Activated CD4-positive, alpha-beta T cell treated with anti-CD3 and anti-CD28 coated beads, Interleukin-2, amount 10 ng/mL, durations not matched to agents 7 days and 5 days (primary cell): ENCODE measurements at places on chromosomes 2 and 18. TPM values are rescaled to one million over a fixed set of nuclear protein-coding genes. Genes with fewer than 3 reads are reported as not detected.

DNA sequence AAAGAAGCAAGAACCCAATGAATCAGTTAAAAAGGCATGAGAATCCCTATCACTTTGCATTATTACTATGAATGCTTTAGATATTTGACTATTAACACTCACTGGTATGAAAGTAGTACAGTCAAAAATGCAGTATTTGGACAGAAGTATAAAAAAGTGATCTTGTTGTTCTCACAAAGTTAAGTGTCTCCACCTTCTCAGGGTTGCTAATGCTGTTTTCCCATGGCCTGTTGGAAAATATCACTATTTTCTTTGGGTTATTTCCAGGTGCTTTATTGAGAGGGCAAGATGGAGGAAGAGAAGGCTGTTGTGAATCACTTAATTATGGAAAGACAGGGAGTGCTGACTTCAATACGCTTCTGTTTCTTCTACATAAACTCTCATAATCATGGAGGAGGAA lies 13.6 kb upstream of the CREB1 start:
- H3K27me3 ChIP-seq, result peaks cover 3% of the 10 kb centered on the region
- H3K4me3 ChIP-seq, result no peak overlapping the region
- peaks cover 20% of the 10 kb centered on the region for H3K4me1 ChIP-seq
- no peak overlapping the region for H3K27ac ChIP-seq

- peaks cover 6% of the 10 kb centered on the region for H3K27me3 ChIP-seq
- H3K27ac ChIP-seq, result peak overlapping the region; percentile 22
- peak; percentile 15 for DNase-seq
- peaks cover 15% of the 10 kb centered on the region for H3K4me1 ChIP-seq
These were observed 2.9 kb downstream of the CHRND start for GRCh38 chr2:232528746-232529460.

GRCh38 chr2:26590980-26591618 lies 50.1 kb downstream of the CIB4 start:
- H3K4me1 ChIP-seq, result peaks cover 5% of the 10 kb centered on the region
- peaks cover 33% of the 10 kb centered on the region for H3K27me3 ChIP-seq
- H3K27ac ChIP-seq, result no peak overlapping the region

DNA sequence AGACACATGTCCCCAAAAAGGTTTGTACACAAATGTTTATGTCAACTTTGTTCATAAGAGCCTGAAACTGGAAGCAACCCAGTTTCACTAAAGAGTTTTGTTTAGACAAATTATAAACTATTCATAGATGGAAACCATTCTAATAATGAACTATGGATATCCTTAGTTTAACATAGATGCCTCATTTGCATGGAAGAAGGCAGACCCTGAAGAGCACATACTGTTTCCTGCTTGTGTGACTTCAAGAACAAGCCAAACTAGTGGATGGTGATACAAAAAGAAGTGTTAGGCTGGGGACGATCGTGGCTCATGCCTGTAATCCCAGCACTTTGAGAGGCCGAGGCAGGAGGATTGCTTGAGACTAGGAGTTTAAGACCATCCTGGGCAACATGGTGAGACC lies 48.1 kb downstream of the ACOXL start:
- H3K27ac ChIP-seq, result no peak overlapping the region
- H3K4me1 ChIP-seq, result no peaks in the 10 kb centered on the region
- no peaks in the 10 kb centered on the region for H3K36me3 ChIP-seq
- DNase-seq, result no peak
- no peak overlapping the region for H3K4me3 ChIP-seq

DNA sequence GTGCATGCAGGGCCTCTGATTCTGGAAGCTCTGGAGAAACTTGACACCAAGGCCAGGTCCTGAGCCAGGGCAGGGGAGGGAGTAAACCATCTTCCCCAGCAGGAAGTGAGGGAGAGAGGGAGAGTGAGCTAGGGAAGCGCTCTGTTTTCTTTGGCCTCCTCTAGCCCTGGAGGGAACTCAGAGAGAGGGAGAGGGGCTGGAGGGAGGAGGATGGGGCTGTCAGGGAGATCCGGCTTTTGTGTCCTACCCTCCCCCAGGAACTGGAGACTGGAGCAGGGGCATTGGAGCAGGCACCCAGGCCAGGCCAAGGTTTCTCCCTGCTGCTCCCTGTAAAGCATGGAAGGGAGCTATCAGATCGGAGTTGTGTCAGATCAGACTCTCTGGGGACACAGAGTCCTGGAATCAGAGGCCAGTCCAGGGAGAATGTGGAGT lies 22.7 kb upstream of the PKDCC start:
- no peak overlapping the region for H3K27ac ChIP-seq
- H3K4me1 ChIP-seq, result no peaks in the 10 kb centered on the region
- peaks cover 18% of the 10 kb centered on the region for H3K27me3 ChIP-seq
- H3K36me3 ChIP-seq, result no peaks in the 10 kb centered on the region
- DNase-seq, result no peak

DNA sequence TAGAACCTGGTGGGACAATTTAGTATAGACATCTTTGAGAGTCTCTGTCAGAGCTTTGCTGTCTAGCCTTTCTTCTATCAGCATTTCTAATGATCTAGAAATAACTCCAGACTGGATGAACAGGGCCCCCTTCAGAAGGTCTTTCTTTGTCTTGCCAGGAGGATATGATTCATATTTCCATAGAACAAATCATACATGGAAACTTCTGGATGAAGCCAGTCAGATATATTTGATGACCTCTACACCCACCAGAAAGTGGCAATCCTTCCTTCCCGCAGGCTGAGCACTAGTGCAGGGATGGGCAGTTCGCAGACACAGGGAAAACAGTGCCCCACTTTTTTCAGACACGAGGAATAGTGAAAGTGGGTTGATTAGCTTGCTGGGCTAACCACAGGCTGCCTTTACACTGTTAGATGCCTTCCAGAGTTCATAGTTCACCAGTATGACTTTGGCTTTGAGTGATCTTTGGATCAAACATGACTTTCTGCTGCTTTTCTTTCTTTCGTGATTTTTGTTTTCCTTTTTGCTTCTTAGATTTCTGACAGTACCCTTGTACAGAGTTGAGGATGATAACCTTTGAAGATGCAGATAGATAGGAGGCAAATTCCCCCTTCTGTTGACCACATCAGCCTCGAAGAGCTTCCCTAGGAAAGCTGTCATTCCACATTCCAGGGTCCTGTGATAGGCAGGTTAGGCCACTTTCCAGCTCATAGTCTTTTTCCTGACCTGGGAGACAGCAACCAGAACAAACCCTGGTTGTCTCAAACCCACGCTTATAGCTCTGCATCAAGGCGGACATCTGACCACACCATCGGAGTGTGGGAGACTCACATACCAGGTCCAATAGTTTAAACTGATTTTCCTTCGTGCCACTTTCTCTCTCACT lies 237.0 kb downstream of the ZNF407 start:
- no peaks in the 10 kb centered on the region for H3K27me3 ChIP-seq
- peaks cover 19% of the 10 kb centered on the region for H3K4me1 ChIP-seq
- H3K27ac ChIP-seq, result no peak overlapping the region
- no peak overlapping the region for H3K4me3 ChIP-seq
- H3K36me3 ChIP-seq, result peaks cover 2% of the 10 kb centered on the region
- DNase-seq, result no peak

- peaks cover 49% of the 10 kb centered on the region for H3K27me3 ChIP-seq
- H3K4me1 ChIP-seq, result peaks cover 9% of the 10 kb centered on the region
- H3K27ac ChIP-seq, result no peak overlapping the region
- no peaks in the 10 kb centered on the region for H3K36me3 ChIP-seq
- no peak overlapping the region for H3K4me3 ChIP-seq
- no peak for DNase-seq
These were observed 3.7 kb upstream of the MTCL1 start for GRCh38 chr18:8701546-8702118.

DNA sequence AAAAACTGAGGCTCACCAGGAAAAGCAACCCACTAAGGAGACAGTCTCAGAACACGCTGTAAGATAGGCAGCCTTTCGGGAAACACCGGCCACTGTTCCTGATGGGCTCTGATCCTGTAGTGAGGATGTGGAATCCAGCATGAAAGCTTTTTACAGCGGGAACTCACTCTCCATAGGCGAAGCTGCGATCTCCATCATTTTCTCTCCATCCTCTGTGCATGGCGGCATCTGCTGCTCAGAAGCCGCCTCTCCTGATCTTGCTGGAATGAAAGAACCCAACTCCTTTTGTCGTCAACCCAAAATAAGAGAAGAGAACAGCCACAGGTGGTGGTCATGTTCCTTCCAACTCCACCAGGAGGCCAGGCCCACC lies 49.9 kb downstream of the TMEM18 start:
- H3K36me3 ChIP-seq, result no peaks in the 10 kb centered on the region
- H3K27me3 ChIP-seq, result peaks cover 2% of the 10 kb centered on the region
- no peaks in the 10 kb centered on the region for H3K4me1 ChIP-seq
- H3K27ac ChIP-seq, result no peak overlapping the region
- DNase-seq, result no peak

GRCh38 chr2:157244691-157245090 lies 12.8 kb upstream of the GALNT5 start:
- no peak overlapping the region for H3K4me3 ChIP-seq
- H3K4me1 ChIP-seq, result peaks cover 10% of the 10 kb centered on the region
- DNase-seq, result no peak
- H3K36me3 ChIP-seq, result no peaks in the 10 kb centered on the region

DNA sequence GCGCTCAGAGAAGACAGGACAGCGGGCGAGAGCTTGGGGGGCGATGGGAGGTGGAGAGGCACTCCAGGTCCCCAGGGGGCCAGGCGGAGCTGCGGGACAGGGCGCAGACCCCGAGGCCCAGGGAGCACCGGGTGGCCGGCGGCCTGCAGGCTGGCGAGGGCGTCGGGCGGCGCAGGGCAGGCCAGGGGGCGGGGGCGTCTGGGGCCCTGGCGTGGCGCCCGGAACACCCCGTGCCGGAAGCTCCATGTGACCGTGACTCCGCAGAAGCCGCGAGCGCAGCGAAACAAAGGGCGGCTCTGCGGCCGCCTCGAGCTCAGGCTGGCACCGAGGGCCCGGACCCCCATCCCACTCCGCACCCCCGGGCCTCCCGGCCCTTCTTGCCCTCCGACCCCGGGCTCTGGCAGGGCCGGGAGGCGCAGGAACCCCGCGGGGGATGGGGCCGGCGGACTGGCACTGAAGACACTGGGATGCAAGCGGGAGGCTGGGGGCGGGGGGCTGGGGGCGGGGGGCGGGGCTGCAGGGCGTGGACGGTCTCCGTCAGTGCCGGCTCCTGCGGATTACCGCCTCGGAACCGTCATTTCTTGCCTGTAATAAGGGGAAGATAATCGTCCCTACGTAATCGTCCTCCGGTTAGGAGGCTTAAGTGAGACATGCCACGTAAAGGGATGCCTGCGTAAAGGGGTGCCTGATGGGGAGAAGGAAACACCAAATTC lies 19.1 kb downstream of the SH2D6 start:
- peak overlapping the region; percentile 95 for H3K27ac ChIP-seq
- peak overlapping the region; percentile 73 for H3K4me3 ChIP-seq
- H3K4me1 ChIP-seq, result peaks cover 49% of the 10 kb centered on the region
- no peaks in the 10 kb centered on the region for H3K36me3 ChIP-seq
- DNase-seq, result peak; percentile 69

GRCh38 chr2:19312949-19313348 lies 45.5 kb downstream of the OSR1 start:
- no peaks in the 10 kb centered on the region for H3K4me1 ChIP-seq
- no peak overlapping the region for H3K4me3 ChIP-seq
- no peaks in the 10 kb centered on the region for H3K36me3 ChIP-seq
- no peak for DNase-seq
- no peaks in the 10 kb centered on the region for H3K27me3 ChIP-seq

- no peak for DNase-seq
- peaks cover 6% of the 10 kb centered on the region for H3K36me3 ChIP-seq
- H3K27me3 ChIP-seq, result no peaks in the 10 kb centered on the region
These were observed 209.6 kb upstream of the SLC39A10 start for GRCh38 chr2:195447323-195447975.

DNA sequence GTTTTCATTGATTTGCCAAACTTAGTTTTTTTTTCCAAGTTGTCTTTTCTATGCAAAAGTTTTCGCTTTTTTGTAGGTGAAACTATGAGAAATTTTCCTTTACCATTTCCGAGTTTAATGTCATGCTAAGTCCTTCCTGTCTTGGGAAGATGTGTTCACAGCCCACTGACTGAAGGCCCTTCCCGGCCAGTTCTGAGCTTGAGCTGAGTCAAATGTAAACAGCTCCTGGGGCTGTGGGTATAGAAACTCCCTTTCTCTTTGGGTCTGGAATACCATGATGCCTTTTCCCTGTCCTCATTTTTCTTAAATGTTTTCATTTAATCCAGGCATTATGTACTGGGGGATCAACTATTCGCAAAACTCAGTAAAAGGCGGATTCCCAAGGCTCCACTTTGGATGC lies 69.8 kb upstream of the IL1R1 start:
- no peaks in the 10 kb centered on the region for H3K27me3 ChIP-seq
- peak overlapping the region; percentile 47 for H3K27ac ChIP-seq

DNA sequence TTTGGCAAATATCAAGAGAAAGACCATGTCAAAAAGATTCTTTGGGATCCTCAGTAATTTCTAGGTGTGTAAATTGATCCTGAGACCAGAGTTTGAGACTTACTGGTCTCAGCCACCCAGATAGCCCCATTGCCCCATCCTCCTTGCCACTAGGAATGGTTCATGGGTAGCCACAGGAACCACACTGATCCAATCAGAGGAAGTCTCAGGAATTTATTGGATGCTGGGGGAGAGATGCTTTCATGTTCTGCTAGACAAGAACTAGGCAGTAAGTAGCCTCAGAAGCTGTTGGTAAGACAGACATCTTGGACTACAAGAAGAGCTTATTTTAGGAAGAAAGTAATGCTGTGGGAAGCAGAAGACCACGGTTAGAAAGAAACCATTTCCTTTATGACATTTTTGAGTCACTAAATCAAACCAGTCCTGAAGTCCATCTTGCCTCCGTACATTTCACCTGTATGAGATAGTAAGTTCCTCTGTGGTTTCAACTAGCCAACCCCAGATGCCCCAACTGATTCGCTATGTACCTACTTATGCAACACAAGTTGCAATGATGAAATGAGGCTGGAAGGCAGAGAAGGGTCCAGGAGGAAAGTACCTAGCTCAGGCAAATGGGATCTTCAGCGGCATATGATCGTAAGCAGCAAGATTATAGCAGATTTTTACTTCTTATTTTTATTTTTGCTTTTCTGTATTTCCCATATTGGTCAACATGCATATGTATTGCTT lies 3.6 kb upstream of the ST3GAL5 start:
- H3K27me3 ChIP-seq, result no peaks in the 10 kb centered on the region
- H3K4me1 ChIP-seq, result peaks cover 45% of the 10 kb centered on the region
- no peak overlapping the region for H3K4me3 ChIP-seq

DNA sequence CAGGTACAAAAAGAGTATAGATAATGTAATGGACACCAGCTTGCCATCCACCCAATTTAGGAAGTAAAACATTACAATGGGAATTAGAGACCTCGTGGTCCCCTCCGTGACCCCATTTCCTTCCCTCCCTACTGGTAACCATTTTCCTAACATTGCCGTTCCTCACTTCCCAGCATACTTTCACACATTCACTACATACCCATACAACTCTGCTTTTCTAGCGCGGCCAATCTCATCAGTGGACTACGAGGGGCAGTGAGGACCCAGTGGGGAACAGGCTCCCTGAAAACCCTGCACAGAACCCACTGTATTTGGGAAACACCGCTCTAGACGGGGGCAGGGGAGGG lies 1.1 kb downstream of the ENOSF1 start:
- no peak for DNase-seq
- H3K27me3 ChIP-seq, result no peaks in the 10 kb centered on the region
- H3K4me1 ChIP-seq, result peaks cover 40% of the 10 kb centered on the region
- peak overlapping the region; percentile 80 for H3K4me3 ChIP-seq

Gene HOXD12
- total RNA-seq, result not detected

Gene RUFY4
- 2.1 TPM for total RNA-seq

Gene FRZB
- total RNA-seq, result not detected

Gene CRYGD
- not detected for total RNA-seq

Gene POTEI
- total RNA-seq, result not detected

Gene TBR1
- not detected for total RNA-seq

Gene RGPD4
- not detected for total RNA-seq

Gene SYT4
- total RNA-seq, result not detected

Gene NMUR1
- total RNA-seq, result 0.47 TPM

Gene FOXD4L1
- total RNA-seq, result 0.25 TPM

Gene TMEM198
- total RNA-seq, result 0.69 TPM

Gene POLR1A
- 34.5 TPM for total RNA-seq
